ENCODE measurements at places on chromosomes 7 and 10. TPM values are rescaled to one million over a fixed set of nuclear protein-coding genes. Genes with fewer than 3 reads are reported as not detected.

The AKR1C4 gene
- not detected for total RNA-seq

The KEL gene
- 0.27 TPM for total RNA-seq

The CPED1 gene
- total RNA-seq: 32.8 TPM

GRCh38 chr10:65675236-65675635 lies 1250.6 kb upstream of the LRRTM3 start:
- no peak for DNase-seq

DNA sequence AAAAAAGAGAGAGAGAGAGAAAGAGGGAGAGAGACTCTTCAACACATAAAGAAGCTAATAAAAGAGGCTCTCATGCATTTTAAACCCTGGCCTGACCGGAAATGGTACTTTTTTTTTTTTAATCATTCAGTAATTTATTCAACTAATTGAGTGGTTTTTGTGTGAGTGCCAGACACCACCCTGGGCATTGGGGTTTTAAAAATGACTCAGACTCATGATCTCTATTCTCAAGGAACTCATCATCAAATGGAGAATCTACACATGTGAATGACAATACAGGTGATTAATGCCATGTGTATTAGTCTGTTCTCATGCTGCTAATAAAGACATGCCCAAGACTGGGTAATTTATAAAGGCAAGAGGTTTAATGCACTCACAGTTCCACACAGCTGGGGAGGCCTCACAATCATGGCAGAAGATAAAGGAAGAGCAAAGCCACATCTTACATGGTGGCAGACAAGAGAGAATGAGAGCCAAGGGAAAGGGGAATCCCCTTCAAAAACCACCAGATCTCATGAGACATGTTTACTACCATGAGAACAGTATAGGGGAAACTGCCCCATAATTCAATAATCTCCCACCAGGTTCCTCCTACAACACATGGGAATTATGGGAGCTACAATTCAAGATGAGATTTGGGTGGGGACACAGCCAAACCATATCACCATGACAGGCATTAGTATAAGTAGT lies 158.5 kb upstream of the AUTS2 start:
- no peak for DNase-seq

GRCh38 chr7:86978808-86979506 lies 80.5 kb downstream of the ELAPOR2 start:
- no peak for DNase-seq

DNA sequence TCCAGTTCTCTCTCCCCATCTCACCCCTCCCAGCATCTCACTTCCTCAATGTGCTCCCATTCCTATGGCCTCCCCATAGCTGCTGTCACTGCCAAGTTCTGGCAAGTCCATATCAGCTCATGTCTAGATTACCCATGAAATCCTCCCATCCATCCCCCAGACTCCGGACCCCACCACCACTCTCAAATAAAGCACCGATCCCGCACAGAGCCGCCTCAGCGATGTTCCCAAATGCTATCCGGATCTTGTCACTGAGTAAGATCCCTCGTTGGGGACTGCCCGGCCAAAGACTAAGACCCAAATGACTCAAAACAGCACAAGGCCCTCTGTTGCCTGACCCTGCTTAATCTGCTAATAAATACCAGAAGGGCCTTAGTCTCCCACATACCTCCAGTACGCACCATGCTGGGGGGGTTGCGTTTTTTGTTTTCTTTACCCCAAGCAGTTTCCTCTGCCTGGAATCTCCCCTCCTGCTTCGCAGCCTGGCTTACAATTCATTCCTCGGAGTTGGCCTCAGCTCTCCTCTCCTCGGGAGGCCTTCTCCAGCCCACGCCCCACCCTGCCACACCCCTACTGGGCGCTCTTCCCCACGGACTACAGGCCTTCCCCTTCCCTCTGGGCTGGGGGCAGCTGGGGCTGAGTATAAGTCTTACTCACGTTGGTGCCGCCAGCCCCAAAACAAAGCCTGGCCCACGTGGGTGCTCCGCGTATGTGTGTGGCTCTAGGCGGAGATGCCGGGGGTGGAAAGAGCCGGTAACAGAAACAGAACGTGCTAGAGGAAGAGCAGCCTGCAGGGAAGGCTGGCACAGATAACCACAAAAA lies 1.8 kb upstream of the DUSP5 start:
- DNase-seq: peak; percentile 46

- no peak for DNase-seq
Measured at GRCh38 chr7:134789967-134790685, 10.7 kb downstream of the CALD1 start.

DNA sequence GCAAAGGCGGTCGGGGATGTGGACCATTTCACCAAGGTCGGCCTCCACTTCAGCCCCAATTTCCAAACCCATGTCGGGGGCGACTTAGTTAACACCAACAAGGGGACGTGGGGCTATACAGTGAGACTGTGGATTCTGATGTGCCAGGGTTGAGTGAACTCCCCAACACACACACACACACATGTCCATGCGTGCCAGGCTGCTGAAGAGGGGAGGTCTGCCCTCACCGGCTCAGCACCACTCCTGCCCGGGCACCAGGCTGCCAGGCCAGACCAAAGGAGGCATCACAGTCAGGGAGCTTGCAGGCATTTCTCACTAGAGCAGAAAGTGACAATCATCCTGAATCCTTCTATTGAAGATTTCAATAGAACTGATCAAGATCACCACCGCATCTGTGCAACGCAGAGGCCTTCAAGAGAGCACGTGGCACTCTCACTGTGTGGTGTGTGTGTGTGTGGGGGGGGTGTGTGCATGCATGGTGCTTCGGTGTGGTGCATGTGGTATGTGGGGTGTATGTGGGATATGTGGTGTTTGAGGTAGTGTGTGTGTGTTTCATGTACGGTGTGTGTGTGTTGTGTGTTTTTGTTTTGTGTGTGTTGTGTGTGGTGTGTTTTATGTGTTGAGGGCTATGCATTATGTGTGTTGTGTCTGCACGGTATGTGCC lies 403.5 kb upstream of the RNF32 start:
- DNase-seq: no peak

DNA sequence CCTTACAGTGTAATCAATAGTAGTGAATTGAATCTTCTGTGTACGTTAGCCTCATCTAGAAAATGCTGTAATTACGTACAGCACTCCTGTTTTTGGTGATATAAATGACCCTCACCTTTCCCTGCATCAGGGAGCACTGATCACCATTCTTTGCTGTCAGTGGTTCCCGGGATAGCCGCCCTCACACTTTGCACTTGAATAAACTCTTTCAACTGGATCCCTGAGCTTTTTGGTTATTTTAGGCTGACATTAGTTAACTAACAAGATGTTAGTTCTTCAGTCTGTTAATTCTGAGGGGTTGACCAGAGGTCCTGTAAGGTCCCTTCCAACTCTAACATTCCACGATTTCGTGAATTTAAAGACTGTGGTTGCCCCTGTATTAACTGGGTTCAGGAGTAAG lies 23.4 kb upstream of the ZC3HAV1 start:
- DNase-seq: no peak
